ENCODE measurements at places on chromosomes 3 and 15.
A peak's percentile ranks its signal among the peaks of the same experiment; 100 is the strongest.

DNA sequence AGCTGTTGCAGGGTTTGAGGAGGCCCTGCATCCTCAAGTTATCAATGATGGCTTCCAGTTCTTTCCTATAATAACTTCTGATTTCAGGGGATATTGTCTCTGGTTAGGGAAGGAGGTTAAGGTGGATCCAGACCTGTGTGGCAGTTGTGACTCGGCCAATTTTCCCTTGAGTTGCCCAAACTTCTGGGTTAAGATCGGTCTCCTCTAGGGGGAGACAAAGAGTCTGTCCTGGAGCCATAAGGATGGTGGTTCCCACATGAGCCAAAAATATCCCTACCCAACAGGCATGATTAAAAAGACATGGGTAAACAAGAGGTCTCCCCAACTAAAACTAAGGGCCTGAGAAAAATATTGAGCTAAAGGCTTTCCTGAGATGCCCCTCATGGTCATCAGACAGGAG lies 227.5 kb upstream of the MDFIC2 start:
- DNase-seq = no peak

- DNase-seq = no peak
These were observed 8.1 kb upstream of the PCOLCE2 start for GRCh38 chr3:142896996-142897395.

- no peak for DNase-seq
These were observed 269.2 kb downstream of the MECOM start for GRCh38 chr3:169394316-169394715.

GRCh38 chr15:52114261-52115055 lies 1.9 kb upstream of the BCL2L10 start:
- no peak for DNase-seq

DNA sequence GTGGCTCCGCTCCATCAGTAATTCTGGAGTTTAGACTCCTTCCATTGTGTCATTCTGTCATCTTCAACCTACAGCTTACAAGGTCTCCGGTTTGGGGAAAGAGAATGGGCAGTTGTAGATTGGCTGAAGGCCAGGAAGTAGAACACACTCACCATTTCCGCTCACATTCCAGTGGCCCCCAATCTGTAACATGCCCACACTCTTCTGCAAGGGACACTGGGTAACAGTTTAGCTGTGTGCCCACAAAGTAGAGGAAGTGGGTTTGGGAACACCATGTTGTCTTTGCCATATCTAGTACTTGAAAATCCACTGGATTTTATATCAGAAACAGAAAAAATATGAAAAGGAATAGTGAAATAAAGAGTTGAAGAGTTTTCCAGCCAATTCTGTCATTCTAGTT lies 153.5 kb downstream of the SV2B start:
- DNase-seq = no peak

GRCh38 chr3:150106740-150107428 lies 136.2 kb upstream of the PFN2 start:
- DNase-seq = no peak

- no peak for DNase-seq
These were observed 152.0 kb downstream of the ZBBX start for GRCh38 chr3:167228135-167228534.

GRCh38 chr3:126415661-126416591 lies 21.2 kb downstream of the CFAP100 start:
- DNase-seq = no peak

DNA sequence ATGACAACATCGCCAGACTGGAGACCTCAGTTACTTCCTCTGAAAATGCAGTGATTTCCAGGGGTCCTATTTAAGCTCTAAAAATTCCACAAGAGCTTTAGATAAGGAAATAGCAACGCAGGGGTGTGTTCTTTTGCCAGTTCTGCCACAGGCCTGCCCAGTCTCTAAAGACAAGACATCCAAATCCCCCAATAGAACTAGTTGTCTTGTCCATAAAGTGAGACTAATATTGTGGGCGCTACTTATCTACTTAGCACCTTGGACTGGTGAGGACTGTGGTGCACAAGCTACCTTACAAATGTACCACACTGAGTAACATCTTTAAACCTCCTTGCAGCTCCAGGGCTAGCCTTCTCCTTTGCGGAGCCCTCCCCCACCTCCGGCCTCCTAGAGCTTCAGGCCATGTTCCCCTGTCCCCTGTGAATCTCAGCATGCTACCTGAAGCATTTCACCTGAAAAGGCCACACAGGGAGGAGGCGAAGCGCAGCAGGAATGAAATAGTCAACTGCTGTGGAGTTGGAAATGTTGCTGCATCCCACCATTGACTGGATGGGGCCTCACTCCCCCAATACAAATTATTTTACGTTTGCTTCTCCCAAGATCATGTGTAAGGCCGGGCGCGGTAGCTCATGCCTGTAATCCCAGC lies 9.6 kb upstream of the LRRC2 start:
- no peak for DNase-seq

DNA sequence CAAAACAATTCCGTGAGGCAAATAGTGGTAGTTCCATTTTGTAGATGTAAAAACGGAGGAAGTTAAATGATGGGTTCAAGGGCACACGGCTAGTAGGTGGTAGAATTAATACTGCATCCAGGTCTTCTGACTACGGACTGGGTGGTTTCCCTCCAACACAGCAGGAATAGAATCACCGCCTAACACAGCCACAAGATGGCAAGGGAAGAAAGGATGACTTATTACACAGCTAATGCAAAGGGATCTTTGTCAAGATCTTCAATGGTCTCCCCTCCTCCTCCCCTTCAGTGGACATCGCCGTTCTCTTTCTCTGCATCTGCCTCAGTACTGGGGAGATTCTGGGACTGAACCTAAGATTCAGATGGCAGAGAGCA lies 524 bp upstream of the TOPBP1 start:
- DNase-seq = peak; percentile 9

GRCh38 chr3:190718671-190719070 lies 143.8 kb downstream of the GMNC start:
- DNase-seq = no peak

GRCh38 chr3:50319894-50320625 lies 2.5 kb downstream of the HYAL2 start:
- no peak for DNase-seq

GRCh38 chr15:31446546-31446945 lies 119.9 kb downstream of the KLF13 start:
- DNase-seq = no peak
